ENCODE measurements at places on chromosomes 2 and 18. TPM values are rescaled to one million over a fixed set of nuclear protein-coding genes. Genes with fewer than 3 reads are reported as not detected.

DNA sequence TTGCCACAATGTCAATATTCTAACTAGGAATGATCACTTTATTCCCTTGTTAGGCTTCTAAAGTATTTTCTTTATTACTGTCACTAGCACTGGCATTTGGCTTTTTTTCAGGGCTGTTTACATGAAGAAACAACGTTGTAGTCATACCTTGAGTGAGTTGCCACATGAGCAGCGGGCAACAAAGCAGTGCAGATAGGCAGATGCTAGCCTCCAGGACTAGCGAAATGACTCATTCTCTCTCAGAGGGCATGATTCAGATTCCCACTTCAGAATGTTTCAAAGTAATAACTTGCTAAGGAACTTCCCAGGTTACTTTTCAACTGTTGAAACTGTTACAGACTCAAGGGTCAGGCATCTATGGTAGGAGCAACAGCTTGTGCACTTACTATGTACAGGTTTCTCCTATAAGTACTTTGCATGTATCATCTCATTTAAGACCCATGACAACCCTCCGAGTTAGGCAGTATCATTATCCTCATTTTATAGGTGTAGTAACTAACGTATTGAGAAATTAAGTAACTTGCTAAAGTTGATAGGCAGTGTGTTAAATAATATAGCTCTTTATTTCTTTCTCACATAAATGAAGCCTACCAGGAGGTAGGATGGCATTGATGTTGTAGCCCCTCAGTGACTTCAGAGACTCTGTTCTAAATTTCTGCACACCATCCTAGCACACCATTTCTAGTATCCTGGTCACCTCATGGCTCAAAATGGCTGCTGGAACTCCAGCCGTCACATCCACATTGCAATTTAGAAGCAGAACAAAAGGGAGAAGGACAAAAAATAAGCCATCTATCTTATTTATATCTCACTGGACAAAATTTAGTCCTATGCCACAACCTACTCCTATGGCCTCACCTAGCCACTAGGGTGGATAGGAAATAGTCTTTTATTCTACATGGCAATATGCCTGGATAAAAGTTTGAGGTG, 83.3 kb downstream of the ICOS start:
- no peaks in the 10 kb centered on the region for H3K27me3 ChIP-seq
- no peak overlapping the region for H3K4me3 ChIP-seq
- no peak overlapping the region for H3K27ac ChIP-seq
- DNase-seq = no peak
- H3K4me1 ChIP-seq = no peaks in the 10 kb centered on the region

DNA sequence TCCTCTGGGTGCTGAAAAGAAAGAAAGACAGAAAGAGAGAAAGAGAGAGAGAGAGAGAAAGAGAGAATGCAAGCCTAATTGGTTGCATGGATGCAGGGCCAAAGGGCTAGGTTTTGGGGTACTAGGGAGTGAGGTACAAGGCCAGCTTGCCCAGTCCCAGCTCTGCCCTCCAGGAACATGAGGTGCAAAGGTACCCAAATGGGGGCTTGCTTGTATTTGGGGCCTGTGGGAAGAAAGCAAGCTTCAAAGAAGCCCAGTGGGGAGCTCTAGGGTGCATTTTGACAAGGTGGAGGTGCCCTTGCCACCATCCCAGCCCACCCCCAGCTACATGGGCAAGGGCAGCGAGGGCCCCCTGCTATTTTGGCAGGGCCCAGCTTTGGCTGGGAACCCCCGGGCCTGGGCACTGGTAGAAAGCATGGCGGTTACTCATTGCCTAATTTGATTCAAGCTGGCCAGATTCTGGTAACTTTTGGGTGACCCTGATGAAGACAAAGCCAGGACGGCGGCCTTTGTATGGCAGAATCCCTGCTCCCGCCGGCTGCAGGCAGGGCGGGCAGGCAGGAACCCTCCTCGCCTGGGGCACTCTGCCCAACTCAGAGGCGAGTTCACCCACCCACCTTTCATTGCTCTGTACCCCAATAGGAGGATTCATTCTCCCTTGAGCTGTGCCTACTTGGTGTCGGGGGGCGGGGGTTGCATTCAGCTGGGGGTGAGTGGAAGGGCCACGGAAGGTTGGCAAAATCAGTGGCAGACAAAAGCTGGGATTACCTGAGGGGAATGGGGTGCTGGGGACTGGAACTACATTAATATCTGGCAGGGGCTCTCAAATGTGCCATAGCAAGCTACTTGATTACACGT, 537 bp upstream of the HOXD4 start:
- no peak for DNase-seq
- H3K36me3 ChIP-seq = no peaks in the 10 kb centered on the region
- peaks cover 12% of the 10 kb centered on the region for H3K4me1 ChIP-seq
- H3K27ac ChIP-seq = peak overlapping the region; percentile 83
- no peaks in the 10 kb centered on the region for H3K27me3 ChIP-seq
- no peak overlapping the region for H3K4me3 ChIP-seq

RFX8 gene
- total RNA-seq = 1.1 TPM

GRCh38 chr18:46663539-46663938, 6.5 kb upstream of the LOXHD1 start:
- H3K36me3 ChIP-seq = no peaks in the 10 kb centered on the region
- no peaks in the 10 kb centered on the region for H3K27me3 ChIP-seq

HJURP gene
- not detected for total RNA-seq

MIB1 gene
- 121 TPM for total RNA-seq

DNA sequence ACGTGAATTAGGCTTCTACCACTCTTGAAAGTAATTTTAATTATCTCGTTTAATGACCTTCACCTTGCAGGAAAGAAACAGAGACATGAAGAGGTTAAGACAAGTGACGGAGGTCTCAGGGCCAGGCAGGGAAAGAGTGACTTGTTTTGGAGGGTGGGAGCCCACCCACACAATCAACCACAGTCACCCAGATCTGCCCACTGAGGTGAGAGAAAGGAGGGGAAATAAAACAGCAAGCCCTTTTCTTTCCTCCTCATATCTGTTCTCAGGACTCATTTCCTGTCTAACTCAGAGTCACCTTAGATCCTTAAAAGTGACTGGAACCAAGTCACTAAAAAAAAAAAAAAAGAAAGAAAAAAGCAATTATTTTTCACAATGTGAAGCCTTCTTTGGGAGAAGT, 26.8 kb downstream of the ATP8B1 start:
- H3K36me3 ChIP-seq = no peaks in the 10 kb centered on the region
- no peak overlapping the region for H3K4me3 ChIP-seq
- no peak for DNase-seq
- H3K4me1 ChIP-seq = peaks cover 3% of the 10 kb centered on the region

GRCh38 chr18:48119204-48119603, 188.7 kb upstream of the SMAD2 start:
- H3K4me3 ChIP-seq = no peak overlapping the region
- peaks cover 5% of the 10 kb centered on the region for H3K4me1 ChIP-seq
- H3K36me3 ChIP-seq = no peaks in the 10 kb centered on the region
- DNase-seq = no peak

DNA sequence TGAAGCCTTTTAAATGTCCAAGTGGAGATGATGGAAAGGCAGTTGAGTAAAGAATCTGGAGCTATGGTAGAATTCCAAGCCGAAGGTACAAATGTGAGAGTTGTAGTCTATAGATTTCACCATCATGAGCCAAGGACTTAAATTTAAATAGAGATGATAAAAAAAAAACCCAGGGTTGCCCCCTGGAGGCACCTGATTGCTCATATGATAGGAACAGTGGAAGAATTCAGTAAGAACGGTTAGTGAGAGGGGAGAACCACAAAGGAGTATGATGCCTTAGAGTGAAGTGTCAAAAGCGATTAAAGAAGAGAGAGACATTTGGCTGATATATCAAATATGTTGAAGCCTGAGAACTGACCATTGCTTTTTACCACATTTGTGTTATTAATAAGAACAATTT, 11.9 kb downstream of the NYAP2 start:
- no peak for DNase-seq
- H3K4me3 ChIP-seq = no peak overlapping the region
- no peaks in the 10 kb centered on the region for H3K4me1 ChIP-seq
- no peaks in the 10 kb centered on the region for H3K27me3 ChIP-seq
- H3K36me3 ChIP-seq = no peaks in the 10 kb centered on the region

DNA sequence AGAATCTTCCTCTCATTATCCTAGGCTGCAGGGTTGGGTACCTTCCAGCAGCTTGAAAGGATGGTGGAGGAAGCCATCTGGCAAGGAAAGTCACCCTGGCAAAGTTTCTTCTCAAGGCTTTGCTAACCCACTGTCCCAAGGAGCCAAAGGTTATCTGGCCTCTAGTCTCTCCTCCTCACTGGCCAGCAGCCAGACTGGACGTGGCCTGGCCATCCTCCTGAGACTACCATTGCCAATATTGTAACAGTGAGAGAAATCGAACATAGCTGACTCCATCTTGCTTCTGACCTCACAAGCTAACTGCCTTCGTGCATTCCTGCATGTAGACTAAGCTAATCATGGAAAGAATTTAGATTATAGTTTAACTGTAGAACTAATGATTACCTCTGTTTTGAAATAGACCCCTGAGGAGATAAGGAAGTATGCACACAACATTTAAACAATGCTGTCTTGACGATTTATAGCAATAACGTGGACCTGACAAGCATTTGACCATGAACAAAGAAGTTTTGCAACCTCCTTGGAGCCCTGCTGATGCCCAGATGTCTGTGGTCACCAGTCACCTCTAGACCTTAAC, 7.8 kb upstream of the ANXA4 start:
- H3K27me3 ChIP-seq = no peaks in the 10 kb centered on the region
- no peaks in the 10 kb centered on the region for H3K36me3 ChIP-seq
- H3K4me3 ChIP-seq = no peak overlapping the region
- H3K4me1 ChIP-seq = no peaks in the 10 kb centered on the region
- DNase-seq = peak; percentile 50

DNA sequence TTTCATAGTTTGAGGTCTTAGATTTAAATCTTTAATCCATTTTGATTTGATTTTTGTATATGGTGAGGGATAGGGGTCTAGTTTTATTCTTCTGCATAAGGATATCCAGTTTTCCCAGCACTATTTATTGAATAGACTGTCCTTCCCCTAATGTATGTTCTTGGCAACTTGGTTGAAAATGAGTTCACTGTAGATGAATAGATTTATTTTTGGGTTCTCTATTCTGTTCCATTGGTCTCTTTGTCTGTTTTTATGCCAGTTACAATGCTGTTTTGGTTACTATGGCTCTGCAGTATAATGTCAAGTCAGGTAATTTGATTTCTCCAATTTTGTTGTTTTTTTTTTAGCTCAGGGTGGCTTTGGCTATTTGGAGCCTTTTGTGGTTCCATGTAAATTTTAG, 5.9 kb downstream of the FAM171B start:
- no peak overlapping the region for H3K27ac ChIP-seq
- H3K27me3 ChIP-seq = no peaks in the 10 kb centered on the region
- H3K4me3 ChIP-seq = no peak overlapping the region
- no peaks in the 10 kb centered on the region for H3K4me1 ChIP-seq

PMAIP1 gene
- 0.82 TPM for total RNA-seq

CENPA gene
- not detected for total RNA-seq

DNA sequence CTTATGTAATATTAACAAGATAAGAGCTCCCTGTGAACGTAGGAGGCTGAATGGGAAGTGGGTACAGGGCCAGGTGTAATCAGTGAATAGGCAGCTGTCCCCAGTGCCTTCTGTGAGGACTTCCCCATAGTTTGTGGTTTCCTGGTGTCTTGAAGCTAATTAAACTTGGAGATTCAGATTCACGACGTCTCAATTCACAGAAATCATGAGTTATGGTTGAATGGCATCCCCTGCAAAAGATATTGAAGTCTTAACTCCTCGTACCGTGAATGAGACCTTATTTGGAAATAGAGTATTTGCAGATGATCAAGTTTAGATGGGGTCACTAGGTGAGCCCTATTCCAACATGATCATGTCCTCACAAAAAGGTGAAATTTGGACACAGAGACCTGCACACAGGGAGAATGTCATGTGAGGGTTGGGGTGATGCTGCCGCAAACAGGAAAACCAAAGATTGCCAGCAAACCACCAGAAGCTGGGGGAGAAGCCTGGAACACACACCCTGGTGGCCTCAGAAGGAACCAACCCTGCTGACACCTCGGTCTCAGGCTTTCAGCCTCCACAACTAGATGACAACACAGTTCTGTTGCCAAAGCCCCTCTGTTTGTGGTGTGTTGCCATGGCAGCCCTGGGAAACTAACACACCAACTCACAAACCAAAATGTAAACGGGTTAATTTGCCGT, 13.2 kb downstream of the ARL4C start:
- no peak overlapping the region for H3K4me3 ChIP-seq
- H3K27ac ChIP-seq = no peak overlapping the region
- H3K27me3 ChIP-seq = no peaks in the 10 kb centered on the region
- H3K4me1 ChIP-seq = no peaks in the 10 kb centered on the region
- no peaks in the 10 kb centered on the region for H3K36me3 ChIP-seq
- DNase-seq = no peak

DNA sequence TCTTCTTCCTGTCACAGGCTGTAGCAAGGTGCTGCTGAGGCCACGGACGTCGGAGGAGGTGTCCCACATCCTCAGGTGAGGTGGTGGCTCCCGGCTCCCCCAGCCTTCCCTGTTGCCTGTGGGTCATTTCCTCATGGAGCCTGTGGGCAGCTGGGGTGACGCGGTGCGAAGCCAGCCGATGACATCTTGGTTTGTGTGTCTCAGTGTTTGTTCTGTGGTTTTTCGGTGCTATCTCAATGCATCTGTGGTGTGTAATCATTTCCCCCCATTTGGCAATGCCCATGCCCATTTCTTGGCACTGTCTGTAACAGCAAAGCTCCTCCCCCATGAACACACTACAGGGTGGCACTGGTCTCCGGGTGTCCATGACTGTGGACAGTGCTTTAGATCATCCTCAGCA, 6.6 kb downstream of the D2HGDH start:
- DNase-seq = no peak
- no peaks in the 10 kb centered on the region for H3K36me3 ChIP-seq
- H3K27me3 ChIP-seq = no peaks in the 10 kb centered on the region
- no peaks in the 10 kb centered on the region for H3K4me1 ChIP-seq
- no peak overlapping the region for H3K4me3 ChIP-seq

- no peak for DNase-seq
- no peaks in the 10 kb centered on the region for H3K4me1 ChIP-seq
- H3K27me3 ChIP-seq = no peaks in the 10 kb centered on the region
These were observed 40.5 kb upstream of the RTN4 start for GRCh38 chr2:55090702-55091101.

SAG gene
- not detected for total RNA-seq

DNA sequence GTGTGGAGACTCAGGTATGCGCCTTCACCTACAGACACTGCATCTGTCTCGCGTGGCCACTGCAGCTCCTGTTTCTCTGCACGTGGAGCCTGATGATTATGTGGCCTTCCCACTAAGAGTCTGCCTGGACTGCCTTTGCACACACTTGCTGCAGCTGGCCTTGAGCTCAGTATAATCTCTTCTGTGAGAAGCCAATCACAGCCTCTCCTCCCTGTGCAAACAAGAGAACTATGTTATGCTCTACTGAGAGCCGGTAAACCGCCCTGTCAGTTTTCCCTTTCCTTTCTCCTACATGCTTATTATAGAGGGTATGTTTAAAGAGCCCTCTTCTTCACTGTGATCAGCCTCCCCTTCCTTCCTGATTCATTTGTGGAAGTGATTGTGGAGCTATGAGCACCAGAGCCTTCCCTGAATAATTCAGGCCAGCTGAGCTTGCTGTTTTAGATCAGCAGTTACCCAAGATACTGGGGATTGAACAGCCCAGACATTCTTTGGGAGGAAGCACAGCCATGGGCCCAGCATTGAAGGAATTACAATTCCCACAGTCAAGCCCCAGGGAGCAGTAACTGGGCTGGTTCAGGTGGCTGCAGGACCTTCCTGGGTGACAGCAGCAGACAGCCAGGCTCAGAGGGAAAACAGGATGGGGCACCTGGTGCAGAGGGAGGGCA, 3.7 kb upstream of the TGFA start:
- DNase-seq = no peak
- H3K4me1 ChIP-seq = no peaks in the 10 kb centered on the region
- H3K27me3 ChIP-seq = no peaks in the 10 kb centered on the region
- H3K27ac ChIP-seq = no peak overlapping the region

GRCh38 chr2:11687736-11688135, 17.7 kb upstream of the NTSR2 start:
- DNase-seq = no peak
- H3K4me1 ChIP-seq = no peaks in the 10 kb centered on the region
- H3K27me3 ChIP-seq = no peaks in the 10 kb centered on the region
- no peak overlapping the region for H3K27ac ChIP-seq
- no peak overlapping the region for H3K4me3 ChIP-seq
- H3K36me3 ChIP-seq = no peaks in the 10 kb centered on the region

All from uterus (tissue), 4 donors.